ENCODE measurements at places on chromosomes 6 and 20.

DNA sequence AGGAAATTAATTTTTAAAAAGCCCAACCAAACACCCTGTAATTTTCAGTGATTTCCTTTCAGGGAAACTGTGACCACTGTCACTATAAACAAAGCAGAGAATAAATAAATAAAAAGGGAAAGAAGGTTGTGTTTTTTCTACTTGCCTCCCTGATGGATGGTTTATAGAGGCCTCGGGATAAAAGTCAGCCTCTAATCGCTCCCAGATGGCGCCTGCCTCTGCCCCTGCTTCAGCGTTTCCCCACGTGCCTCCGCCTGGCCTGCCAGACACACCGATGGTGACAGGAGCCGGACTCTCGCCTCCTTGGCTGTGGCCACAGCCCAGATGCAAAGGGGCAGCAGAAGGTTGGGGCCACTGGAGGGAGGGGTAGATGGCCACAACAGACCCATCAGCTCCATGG, 327.7 kb downstream of the CDC5L start:
- no peak for DNase-seq

DNA sequence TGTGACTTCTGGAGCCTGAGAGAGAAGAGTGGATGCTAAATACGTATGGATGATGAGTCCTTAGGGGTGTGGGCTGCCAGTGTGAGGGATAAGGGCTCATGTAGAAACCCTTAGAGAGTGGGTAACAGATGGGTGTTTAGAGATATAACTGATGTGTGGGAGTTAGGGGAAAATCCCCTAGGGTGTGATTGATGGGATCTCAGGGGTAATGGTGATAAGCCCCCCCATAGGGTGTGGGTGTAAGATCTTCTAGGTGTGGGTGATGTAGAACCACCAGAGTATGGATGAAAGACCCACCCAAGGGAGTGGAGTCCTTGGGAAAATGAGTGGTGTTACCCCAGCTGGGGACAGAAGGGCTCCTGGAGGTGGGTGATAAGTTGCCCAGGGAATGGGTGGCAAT, 26.3 kb downstream of the SLC12A5 start:
- no peak for DNase-seq

- DNase-seq = no peak
Observed at GRCh38 chr20:63082308-63082938, 75.7 kb upstream of the BHLHE23 start.

- DNase-seq = no peak
Observed at GRCh38 chr20:20231528-20232298, 136.2 kb upstream of the INSM1 start.

- no peak for DNase-seq
Observed at GRCh38 chr6:127938701-127939100, 37.8 kb upstream of the THEMIS start.

GRCh38 chr6:9481292-9482029, 933.4 kb downstream of the TFAP2A start:
- DNase-seq = no peak

DNA sequence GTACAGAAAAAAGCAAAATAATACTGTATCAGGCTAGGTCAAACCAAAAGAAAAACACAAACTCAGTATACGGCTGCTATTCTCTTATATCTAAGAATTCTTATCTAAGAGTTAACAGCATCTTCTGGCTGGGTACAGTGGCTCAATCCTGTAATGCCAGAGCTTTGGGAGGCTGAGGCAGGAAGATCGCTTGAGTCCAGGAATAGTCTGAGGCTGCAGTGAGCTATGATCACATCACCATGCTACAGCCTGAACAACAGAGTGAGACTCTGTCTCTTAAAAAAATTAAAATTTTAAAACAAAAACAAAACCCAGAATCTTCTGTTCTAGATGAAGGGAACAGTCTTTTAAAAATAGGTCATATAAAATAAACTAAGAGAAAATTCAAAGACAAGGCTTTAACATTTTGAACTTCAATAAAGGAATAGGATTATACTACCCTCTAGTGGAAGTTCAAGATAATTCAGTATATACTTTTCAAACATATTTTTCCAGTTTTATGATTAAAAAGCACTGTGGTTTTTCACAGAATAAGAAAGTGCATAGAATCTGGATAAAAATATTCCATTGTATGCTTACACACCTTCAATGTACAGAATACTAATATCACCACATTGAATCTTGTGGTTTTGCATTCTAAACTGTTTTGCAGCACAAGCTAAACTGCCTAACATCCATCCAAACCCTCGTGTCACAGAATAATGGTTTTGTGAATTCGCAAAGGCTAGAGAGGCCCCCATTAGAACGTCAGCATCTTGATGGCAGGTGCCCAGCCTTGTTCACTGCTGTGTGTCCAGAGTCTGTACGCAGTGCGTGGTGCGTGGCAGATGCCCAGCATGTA, 39.3 kb downstream of the DTNBP1 start:
- peak; percentile 30 for DNase-seq

DNA sequence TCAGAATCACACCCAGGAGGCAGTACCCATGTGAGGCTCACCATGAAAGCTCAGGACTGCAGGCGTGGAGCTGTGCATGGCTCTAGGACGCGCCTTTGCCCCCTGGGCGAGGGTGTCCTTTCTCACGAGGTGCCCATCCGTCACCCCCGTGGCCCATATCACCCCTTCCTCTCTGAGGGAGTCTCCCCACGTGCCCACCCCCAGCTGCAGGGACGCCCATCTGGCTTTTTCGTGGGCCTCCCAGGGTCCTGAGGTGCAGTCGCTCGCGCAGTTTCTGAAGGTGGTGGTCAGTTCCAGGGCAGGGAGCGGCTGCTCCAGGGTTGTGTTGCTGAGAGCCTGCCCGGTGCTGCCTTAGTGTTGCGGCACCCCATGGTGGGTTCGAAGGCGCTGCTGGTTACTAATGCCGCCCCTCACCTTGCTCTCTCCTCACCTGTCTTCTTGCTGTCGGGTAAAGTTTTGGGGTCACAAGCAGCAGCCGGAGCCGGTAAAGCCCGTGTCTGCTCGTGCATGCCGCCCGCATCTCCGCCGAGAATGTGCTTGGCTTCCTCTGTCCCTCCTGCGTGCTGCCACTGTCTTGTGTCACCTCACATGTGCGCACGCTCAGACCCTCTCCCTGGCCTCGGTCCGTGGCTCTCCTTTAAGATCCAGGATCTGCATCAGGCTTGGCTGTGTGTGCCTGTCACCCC, 9.4 kb upstream of the COL20A1 start:
- DNase-seq = no peak

DNA sequence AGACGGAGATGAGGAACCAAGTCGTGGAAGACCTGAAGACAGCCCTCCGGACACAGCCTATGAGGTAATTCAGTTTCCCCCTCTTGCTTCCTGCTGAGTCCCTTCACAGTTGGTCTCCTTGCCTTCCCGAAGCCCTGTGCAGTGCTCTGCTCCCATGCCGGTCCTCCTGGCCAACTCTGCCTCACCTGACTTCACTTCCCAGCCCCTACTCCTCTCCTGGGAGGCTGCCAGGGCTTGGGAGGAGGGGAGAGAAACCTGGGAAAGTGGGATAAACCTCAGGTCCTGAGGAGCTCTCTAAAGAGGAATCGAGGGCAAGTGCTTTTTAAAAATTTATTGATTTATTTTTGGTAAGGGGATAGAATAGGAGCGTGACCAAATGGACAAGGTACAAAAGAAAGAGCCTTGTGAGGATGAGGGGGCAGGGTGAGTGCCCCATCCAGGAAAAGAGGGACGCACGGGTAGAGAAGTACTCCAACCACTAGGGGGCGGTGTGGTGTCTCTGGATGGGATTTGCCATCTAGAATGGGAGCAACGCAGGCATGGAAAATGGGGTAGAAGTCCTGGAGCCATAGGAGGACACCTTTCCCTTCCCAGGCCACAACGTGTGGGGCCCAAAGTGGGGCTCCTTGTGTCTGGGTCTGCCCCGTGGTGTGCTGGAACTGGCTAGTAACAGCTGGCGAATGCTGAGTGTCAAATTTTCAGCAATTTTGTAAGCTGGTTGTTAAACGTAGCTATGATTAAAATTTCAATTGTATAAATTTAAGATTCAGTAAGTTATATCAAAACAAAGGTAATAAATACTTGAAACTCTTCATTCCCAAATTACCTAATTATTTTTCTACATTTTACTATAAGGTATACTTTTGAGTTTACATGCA, 69.0 kb downstream of the MOCS1 start:
- DNase-seq = no peak

DNA sequence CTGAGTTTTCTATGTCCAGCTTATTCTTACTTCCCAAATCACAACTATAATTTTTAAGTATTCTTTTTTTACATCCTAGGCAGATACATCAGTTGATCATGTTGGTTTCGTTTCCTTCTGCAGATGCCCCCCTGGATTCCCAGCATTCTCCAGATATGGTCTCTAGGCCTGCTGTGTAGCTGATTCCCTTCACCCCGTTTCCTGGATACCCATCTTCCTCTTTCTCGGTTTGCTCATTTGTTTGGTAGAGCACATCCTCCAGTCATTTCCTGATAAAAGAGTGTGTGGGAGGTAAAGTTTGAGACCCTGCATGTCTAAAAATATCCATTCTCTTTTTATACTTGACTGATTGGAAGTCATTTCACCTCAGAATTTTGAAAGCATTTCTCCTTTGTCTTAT, 66.4 kb downstream of the ANKS1A start:
- DNase-seq = no peak

DNA sequence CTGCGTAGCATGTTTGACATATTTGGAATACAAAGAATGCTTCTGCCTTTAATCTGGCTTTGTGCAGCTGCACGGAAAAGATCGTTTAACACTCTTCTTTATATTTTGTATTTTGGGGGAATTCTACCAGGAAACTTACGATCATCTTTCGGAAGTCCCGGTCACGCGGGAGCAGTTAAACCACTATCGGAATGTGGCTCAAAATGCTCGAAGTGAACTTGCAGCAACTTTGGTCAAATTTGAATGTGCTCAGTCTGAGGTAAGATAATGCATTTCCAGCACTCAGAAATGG, 42.3 kb downstream of the CCDC170 start:
- no peak for DNase-seq

GRCh38 chr6:5261545-5262109, 314 bp downstream of the FARS2 start:
- DNase-seq = peak; percentile 21

GRCh38 chr6:137845460-137845859, 21.6 kb upstream of the TNFAIP3 start:
- no peak for DNase-seq

- DNase-seq = no peak
Observed at GRCh38 chr6:29884261-29884660, 56.6 kb downstream of the HLA-G start.

- peak; percentile 64 for DNase-seq
Observed at GRCh38 chr6:89500611-89501010, 67.7 kb downstream of the ANKRD6 start.
